ENCODE measurements at places on chromosomes 1 and 21.

GRCh38 chr21:15309022-15309590 is 244.3 kb upstream of the NRIP1 start:
- DNase-seq: no peak

DNA sequence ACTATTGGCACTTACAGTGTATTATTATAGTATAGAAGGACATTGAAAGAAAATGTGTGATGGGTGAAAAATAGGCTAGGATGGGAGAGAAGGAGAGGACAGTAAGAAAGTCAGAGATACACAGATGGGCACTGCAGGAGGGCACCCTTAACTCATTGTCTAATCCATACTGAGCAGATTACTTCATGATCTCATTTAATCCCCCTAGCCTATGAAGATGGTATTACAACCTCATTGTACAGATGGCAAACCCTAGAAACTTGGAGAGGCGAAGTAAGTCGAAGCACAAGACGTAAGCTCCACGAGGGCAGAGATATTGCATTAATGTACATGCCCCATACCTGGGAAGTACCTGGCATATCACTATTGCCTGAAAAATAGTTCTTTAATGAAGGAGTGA is 346.9 kb upstream of the DAB1 start:
- peak; percentile 9 for DNase-seq

DNA sequence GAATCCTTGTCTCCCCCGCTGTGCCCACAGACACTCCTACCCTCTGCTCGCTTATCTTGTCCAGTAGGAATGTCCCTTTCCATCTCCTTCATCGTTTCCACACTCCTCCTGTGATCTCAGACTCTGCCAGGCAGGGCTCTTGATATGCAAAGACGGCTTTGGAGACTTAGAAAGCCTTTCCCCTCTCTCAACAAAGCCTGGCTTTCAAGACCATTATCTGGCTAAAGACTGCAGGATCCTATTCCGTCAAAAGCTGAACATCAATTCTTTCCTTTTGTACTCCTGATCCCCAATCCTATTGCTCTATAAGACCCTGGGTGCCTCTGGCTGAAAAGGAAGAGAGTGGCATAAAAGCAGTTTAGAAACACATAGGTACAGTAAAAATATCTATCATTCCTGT is 63.9 kb downstream of the SDC3 start:
- no peak for DNase-seq

GRCh38 chr1:39262802-39263201 is 58.3 kb downstream of the MACF1 start:
- DNase-seq: no peak

- no peak for DNase-seq
These were observed 543 bp downstream of the TMEM9 start for GRCh38 chr1:201153474-201154388.

GRCh38 chr1:202888221-202888530 is 773 bp downstream of the RABIF start:
- peak; percentile 74 for DNase-seq

DNA sequence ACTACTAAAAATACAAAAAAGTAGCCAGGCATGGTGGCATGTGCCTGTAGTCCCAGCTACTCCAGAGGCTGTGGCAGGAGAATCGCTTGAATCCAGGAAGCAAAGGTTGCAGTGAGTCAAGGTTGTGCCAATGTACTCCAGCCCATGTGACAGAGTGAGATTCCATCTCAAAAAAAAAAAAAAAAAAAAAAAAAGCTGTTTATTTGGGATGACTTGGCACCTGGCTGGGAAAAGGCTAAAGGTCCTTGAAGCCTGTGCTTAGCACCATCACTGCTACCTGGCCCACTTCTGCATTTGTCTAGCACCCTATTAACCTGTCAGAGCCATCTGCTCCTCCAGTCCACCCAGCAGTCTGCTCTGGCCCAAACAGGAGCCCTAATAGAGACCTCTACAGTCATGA is 25.0 kb downstream of the PRDX6 start:
- DNase-seq: peak; percentile 24

GRCh38 chr1:35807614-35808449 is at the start of gene AGO4:
Gene AGO4 (plus strand): TSS chr1:35808016. CDS start chr1:35808417, 401 bp downstream.
- peak; percentile 66 for DNase-seq

- DNase-seq: peak; percentile 59
These were observed 308.5 kb upstream of the VAMP3 start for GRCh38 chr1:7462617-7463016.

- no peak for DNase-seq
These were observed at the start of gene BNIPL for GRCh38 chr1:151036356-151036755. Gene BNIPL (plus strand): TSS chr1:151036586. CDS start chr1:151036726, 140 bp downstream.

GRCh38 chr21:44927587-44928461 is 7.1 kb upstream of the ITGB2 start:
- DNase-seq: peak; percentile 96

DNA sequence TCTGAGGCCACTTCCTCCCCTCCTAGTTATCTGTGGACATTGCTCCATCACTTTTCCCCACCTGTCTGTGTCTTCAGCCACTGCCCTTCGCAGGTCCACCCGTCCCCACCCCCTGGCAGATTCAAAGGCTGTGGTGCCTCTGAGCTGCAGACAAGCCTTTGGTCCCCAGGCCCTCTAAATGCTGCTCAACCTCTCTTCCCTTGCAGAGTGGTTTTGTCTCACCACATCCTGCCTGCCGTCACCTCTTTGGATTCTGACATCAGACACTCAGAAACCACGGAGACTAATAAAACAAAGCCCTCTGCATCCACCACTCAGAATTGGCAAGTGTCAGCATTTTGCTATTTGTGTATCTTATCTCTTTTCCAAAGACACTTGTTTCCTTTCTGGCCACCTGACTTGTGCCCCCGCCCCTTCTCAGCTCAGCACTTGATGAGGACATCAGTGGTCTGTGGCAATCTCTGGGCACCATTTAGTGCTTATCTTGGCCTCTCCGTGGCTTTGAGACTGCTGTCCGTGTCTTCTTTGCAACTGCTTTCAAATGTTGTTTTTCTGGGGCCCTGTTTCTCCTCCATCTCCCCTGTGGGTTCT is 7.7 kb downstream of the CNIH3 start:
- DNase-seq: peak; percentile 96

- DNase-seq: no peak
These were observed 11.2 kb upstream of the MX2 start for GRCh38 chr21:41350436-41351155.

DNA sequence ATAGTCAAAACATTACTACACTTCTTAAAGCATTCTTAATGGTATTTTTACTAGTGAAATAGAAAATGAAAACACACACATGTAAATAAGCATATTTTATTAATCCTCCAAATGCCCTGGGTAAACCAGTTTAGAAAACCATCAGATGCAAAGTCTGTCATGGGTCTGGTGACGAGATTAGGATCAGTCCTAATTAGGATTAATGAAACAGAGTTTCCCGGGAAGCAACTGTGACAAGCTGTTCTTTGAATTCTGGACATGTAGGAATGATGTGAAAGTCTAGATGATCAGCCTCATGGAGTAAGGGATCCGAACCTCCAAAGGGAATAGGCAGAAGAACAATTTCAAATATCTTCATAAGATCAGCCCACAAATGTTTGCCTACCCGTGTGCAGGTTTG is 250.2 kb downstream of the KIF26B start:
- DNase-seq: no peak

DNA sequence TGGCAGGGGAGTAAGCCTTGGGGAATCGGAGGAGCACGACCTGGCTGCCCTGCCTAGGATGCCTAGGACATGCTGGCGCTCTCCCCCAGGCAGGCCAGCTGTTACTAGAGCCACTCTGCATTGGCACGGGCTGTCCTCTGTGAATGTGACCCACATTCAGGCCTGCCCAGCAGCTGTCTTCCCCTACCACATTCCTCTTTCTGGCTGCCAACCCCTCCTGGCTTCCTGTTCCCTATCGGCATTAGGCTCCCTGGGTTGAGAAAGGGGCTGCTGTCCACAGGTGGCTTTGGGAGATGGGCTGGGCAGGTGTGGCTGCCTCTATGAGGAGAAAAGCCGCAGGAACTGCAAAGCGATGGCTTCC is 2.3 kb upstream of the NFASC start:
- no peak for DNase-seq

- no peak for DNase-seq
These were observed 68.8 kb upstream of the ST6GALNAC3 start for GRCh38 chr1:76005765-76006164.

DNA sequence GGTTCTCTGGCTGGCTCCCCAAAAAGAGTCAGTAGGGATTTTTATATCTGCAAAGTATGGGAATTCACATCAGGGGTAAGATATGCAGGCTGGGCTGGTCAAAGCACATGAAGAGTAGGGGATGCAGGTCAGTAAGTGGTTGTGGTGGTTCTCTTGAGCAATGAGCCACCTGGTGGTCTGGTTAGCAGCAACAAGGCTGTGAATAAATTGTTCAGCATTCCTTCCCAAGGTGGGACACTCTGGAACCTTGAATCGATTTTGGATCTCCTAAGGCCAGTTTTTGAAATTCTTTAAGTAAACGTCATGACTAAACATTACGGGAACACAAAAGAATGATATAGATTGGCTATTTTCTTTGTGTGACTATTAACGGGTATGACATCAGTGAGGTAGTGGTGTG is 563.0 kb upstream of the NEGR1 start:
- peak; percentile 12 for DNase-seq

- no peak for DNase-seq
These were observed 63.0 kb upstream of the ATP5PO start for GRCh38 chr21:33978585-33978984.

GRCh38 chr1:162697140-162697895 is 65.1 kb downstream of the DDR2 start:
- no peak for DNase-seq

GRCh38 chr1:59143811-59144210 is 153.1 kb upstream of the FGGY start:
- DNase-seq: peak; percentile 83

DNA sequence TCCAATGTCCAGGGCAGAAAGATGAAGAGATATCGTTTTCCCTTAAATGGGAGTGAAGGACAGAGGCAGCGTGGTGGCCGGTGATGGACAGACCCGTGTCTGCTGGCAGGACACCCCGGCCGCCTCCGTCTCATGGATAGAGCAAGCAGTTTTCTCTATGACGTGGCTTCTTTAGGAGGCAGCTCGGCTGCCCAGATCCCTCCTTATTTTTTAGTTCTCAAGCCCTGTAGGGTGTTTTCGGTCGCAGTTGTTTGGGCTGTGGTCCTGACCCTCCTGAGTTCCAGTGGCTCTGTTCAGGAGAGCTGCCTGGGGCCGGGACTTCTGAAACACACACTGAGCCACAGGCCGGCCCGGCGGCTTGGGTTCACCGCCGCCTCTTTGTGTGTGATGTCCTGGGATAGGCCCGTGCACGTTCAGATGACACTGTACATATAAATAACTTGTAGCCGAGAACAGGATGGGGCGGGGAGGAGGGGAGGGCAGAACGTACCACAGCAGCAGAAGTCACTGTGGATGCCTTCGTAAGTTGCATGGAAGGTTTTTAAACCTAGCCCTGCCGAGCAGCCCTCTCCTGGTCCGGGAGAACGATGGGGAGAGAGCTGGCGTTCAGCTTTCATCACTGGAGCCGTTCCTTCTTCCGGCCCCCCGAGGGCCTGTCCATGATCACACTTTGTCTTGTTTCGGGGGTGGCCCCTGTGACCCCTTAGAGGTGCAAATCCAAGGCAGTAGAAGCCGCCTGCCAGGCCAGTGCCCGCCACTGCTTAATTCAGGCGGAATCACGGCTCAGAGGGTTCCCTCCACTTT is 65.2 kb downstream of the SIK1 start:
- DNase-seq: no peak

- no peak for DNase-seq
These were observed 58.6 kb downstream of the FMO4 start for GRCh38 chr1:171372418-171373084.

DNA sequence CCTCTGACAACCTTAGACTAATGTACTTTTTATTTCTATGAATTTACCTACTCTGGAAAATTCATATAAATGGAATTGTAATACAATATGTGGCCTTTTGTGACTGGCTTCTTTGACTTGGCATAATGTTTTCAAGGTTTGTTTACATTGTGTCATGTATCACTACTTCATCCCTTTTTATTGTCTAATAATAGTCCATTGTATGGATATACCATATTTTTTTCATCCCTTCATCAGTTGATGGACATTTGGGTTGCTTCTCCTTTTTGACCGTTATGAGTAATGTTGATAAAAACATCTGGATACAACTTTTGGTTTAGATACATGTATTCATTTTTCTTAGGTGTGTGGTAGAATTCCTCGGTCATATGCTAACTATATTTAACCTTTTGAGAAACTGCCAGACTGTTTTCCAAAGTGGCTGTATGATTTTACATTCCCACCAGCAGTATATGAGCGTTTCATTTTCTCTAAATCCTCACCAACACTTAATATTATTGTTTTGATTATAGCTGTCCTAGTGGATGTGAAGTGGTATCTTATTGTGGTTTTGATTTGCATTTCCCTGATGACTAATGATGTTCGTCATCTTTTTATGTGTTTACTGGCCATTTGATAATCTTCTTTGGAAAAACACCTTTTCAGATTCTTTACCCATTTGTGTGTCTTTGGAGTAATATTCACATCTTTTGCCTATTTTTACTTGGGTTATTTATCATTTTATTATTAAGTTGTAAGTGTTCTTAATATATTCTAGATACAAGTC is 3.5 kb downstream of the RO60 start:
- DNase-seq: no peak

DNA sequence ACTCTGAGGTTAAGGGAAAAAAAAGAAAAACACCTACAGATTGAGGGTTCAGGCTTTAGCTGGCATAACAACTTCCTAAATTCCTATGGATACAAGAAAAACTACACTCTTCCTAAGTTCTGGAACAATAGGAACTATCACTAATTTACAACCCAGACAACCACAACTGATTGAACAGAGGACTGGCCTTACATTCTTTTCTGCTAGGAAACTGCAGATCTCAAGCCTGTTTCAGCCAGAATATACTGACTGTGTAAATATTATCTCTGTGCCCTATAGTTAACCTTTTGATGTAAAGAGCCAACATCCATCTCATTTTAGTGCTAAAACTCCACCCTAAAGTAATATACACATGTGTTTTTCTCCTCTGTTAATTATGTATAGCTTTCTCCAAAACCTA is 1186.5 kb upstream of the TMPRSS15 start:
- DNase-seq: no peak

DNA sequence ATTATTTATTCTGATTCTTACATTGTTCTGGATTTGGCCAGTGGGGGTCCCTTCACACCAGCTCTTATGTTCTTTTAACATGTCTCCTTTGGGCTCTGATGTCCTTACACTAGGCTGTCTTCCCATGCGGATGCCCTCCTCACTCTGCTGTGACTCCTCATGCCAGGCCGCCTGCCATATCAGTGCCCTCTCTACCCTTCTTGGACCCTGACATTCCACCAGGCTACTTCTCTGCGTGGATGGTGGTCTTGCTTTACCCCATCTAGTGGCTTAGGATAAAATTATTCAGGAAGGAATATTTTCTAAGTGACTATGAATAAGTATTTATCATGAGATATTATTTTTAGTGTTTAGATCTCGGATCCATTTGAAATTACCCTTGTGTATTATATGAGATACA is 21.2 kb downstream of the ATF6 start:
- DNase-seq: no peak
